Activated CD8-positive, alpha-beta memory T cell treated with anti-CD3 and anti-CD28 coated beads, Interleukin-2, amount 10 ng/mL, durations not matched to agents 7 days and 5 days (primary cell): ENCODE measurements at places on chromosomes 2 and 18.

- peaks cover 34% of the 10 kb centered on the region for H3K27me3 ChIP-seq
- no peak for DNase-seq
- no peak overlapping the region for H3K4me3 ChIP-seq
- peaks cover 4% of the 10 kb centered on the region for H3K4me1 ChIP-seq
- H3K36me3 ChIP-seq, result peaks cover 1% of the 10 kb centered on the region
- H3K27ac ChIP-seq, result no peak overlapping the region
These were observed 171.9 kb downstream of the AGAP1 start for GRCh38 chr2:235665661-235666212.

GRCh38 chr18:65415098-65415497, 335.7 kb upstream of the CDH7 start:
- no peaks in the 10 kb centered on the region for H3K27me3 ChIP-seq
- no peak overlapping the region for H3K27ac ChIP-seq
- DNase-seq, result no peak
- H3K4me3 ChIP-seq, result no peak overlapping the region
- no peaks in the 10 kb centered on the region for H3K4me1 ChIP-seq

GRCh38 chr18:24678107-24678506, 217.7 kb downstream of the HRH4 start:
- no peak overlapping the region for H3K27ac ChIP-seq
- no peaks in the 10 kb centered on the region for H3K36me3 ChIP-seq
- H3K4me3 ChIP-seq, result no peak overlapping the region
- H3K27me3 ChIP-seq, result peaks cover 2% of the 10 kb centered on the region
- DNase-seq, result no peak
- H3K4me1 ChIP-seq, result no peaks in the 10 kb centered on the region

- H3K36me3 ChIP-seq, result peaks cover 22% of the 10 kb centered on the region
- H3K4me1 ChIP-seq, result peaks cover 3% of the 10 kb centered on the region
- no peak overlapping the region for H3K27ac ChIP-seq
These were observed 107.4 kb downstream of the EPC2 start for GRCh38 chr2:148751907-148752306.

DNA sequence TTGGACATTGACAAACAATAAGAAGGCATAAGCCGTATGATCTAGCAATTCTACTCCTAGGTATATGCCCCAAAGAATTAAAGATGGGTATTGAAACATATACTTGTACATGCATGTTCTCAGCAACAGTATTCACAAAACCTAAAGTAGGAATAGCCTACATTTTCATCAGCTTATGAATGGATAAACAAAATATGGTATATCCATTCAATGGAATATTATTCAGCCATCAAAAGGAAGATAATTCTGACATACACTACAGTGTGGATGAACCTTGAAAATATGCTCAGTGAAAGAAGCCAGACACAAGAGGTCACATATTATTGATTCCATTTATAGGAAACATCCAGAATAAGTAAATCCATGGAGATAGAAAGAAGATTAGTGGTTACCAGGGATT, 56.0 kb downstream of the CELF4 start:
- DNase-seq, result no peak
- H3K4me3 ChIP-seq, result no peak overlapping the region
- no peak overlapping the region for H3K27ac ChIP-seq
- no peaks in the 10 kb centered on the region for H3K36me3 ChIP-seq

DNA sequence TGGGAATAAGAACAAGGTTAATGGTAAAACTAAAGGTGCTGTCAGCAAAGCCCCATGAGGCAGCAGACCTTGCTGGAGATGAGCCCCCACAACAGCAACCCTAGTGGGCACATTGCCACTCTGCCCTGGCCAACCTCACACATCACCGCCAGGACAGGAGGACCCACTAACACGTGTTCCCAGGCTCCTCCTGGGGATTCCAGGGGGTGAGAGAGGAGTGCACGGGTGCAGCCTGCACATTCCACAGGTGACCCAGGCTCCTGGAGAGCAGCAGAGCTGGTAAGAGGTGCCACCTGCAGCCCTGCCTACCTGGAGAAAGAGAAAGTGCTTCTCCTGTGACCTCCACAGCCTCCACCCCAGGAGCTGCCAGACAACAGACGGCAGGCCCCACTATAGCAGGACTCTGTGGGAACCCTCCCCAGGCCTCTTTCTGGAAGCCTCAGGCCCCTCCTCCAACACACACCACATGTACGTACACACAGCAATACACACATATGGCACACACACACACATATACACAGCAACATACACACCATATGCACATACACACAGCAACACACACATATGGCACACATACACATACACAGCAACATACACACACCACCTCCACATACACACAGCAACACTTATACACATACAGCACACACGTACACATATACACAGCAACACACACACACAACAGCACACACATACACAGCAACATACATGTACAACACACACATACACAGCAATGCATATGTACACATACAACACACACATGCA, 187.1 kb downstream of the GLI2 start:
- no peaks in the 10 kb centered on the region for H3K36me3 ChIP-seq
- H3K27ac ChIP-seq, result no peak overlapping the region
- H3K4me3 ChIP-seq, result no peak overlapping the region
- DNase-seq, result no peak
- no peaks in the 10 kb centered on the region for H3K4me1 ChIP-seq

GRCh38 chr2:8435608-8436007, 246.2 kb upstream of the ID2 start:
- peaks cover 36% of the 10 kb centered on the region for H3K4me1 ChIP-seq
- H3K36me3 ChIP-seq, result peaks cover 32% of the 10 kb centered on the region

DNA sequence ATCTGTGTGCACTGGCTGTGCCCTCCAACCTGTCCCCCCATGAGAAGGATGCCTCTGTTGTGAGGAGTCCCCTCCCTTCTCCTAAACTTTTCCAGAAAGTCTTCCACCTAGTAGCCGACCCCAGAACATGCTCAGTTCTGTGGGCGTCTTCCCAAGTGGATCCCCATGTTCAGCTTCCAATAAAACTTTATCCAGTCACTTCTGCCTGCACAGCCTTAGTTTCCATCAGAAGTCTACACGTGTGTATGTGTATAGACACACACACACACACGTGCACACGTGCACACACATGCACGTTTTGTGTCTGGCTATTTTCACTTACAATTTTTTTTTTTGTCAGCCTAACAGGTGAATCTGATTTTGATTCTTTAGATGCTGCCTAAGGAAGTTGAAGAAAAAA, 115.1 kb downstream of the RTP5 start:
- no peak for DNase-seq
- no peak overlapping the region for H3K4me3 ChIP-seq
- peaks cover 5% of the 10 kb centered on the region for H3K27me3 ChIP-seq
- no peaks in the 10 kb centered on the region for H3K36me3 ChIP-seq

- no peak overlapping the region for H3K4me3 ChIP-seq
- peaks cover 5% of the 10 kb centered on the region for H3K4me1 ChIP-seq
- no peaks in the 10 kb centered on the region for H3K36me3 ChIP-seq
- no peak overlapping the region for H3K27ac ChIP-seq
- DNase-seq, result no peak
These were observed 138.6 kb downstream of the KLHL29 start for GRCh38 chr2:23523373-23524260.

DNA sequence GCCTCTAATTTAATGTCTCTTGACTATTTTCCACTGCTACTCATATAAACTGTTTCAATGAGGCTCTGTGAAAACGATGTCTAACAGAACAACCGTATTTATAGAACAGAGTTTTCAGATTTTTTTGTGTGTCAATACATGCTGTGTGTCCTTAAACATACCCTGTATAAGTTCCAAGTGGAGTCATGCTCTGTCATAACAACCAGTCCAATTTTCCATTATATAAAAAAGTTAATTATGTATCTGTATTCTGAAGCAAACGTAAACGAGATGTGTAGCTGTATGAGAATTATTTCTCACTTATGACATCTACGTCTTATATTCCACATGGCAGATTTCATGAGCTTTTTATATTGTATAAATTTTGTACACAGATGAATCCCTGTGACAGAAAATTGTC, 13.9 kb upstream of the GULP1 start:
- H3K4me1 ChIP-seq, result no peaks in the 10 kb centered on the region
- no peak overlapping the region for H3K27ac ChIP-seq
- no peaks in the 10 kb centered on the region for H3K36me3 ChIP-seq

DNA sequence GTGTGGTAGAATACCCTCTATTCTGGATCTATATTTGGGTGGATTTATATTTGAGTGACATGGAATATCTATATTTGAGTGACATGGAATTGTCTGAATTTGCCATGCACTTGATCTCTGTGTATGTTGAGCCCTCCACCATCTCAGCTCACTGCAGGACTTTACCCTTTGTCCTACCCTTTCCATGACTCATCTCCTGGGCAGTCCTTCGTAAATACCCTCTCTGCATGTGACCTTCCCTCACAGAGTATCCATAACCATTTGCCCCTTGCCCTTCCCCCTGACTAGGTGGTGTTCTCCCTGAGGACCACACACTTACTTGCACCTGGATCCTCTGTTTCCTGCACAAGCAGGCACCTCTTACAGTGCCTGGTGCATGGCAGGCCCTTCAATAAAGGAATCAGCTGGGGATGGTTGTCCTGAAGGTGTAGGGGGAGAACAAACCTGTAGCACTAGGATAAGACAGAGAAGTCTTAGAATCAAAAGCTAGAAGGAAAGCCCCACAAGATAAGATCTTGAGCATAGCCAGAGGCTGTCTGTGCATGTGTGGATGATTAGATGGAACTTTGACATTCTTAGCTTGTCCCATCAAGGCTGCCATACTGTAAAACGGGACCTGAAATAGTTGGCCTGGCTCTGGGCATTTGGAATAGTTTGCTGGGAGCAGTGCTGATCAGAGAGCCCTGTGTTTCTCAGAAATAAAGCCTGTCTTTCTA, 230.4 kb downstream of the FHOD3 start:
- no peak overlapping the region for H3K27ac ChIP-seq
- H3K4me3 ChIP-seq, result no peak overlapping the region
- DNase-seq, result no peak
- no peaks in the 10 kb centered on the region for H3K4me1 ChIP-seq
- no peaks in the 10 kb centered on the region for H3K36me3 ChIP-seq

GRCh38 chr2:144848423-144848822, 328.5 kb upstream of the ZEB2 start:
- H3K27me3 ChIP-seq, result peaks cover 5% of the 10 kb centered on the region
- DNase-seq, result no peak
- H3K27ac ChIP-seq, result no peak overlapping the region
- H3K4me3 ChIP-seq, result no peak overlapping the region

- H3K36me3 ChIP-seq, result no peaks in the 10 kb centered on the region
- no peaks in the 10 kb centered on the region for H3K4me1 ChIP-seq
- no peak overlapping the region for H3K4me3 ChIP-seq
- no peaks in the 10 kb centered on the region for H3K27me3 ChIP-seq
- DNase-seq, result no peak
- H3K27ac ChIP-seq, result no peak overlapping the region
These were observed 460.5 kb downstream of the DSC3 start for GRCh38 chr18:30582078-30582477.

DNA sequence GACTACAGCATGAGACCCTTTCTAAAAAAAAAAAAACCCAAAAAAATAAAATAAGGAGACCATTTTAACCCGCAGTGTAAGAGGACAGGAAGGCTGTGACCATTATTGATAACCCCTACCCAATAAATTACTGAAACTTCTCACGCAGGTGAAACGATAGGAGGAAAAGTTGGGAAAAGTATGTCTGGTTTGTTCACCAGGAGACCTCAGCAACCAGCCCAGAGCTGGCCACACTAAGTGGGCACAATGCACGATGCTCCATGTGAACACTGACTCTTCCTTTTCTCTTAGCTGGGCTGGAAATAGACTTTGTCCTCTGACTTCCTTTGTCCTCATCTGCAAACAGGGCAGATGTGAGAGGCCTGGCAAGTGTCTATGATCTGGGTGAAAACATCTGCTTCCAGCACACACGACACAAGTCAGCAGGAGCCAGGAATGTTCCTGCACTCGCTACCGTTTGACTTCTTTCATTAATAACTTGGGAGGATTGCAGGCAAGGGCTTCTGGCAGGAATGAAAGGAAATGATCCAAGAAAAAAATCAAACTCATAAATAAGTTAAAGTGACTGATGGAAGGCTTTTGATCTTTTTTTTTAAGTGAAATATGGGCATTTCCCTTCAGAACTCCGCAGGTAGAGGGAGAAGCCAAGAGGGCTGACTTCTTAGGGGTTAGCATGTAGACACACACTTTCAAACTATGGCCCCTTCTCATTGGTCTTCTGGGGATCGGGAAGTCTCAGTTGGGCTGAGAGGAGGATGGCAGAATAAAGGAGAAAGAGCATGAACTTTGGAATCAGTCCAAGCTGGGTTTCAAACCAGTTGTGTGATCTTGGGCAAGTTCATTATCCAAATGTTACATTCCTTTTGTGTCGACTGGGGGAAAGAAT, 137.4 kb upstream of the MYCN start:
- no peak overlapping the region for H3K4me3 ChIP-seq
- no peaks in the 10 kb centered on the region for H3K36me3 ChIP-seq
- H3K27me3 ChIP-seq, result no peaks in the 10 kb centered on the region

DNA sequence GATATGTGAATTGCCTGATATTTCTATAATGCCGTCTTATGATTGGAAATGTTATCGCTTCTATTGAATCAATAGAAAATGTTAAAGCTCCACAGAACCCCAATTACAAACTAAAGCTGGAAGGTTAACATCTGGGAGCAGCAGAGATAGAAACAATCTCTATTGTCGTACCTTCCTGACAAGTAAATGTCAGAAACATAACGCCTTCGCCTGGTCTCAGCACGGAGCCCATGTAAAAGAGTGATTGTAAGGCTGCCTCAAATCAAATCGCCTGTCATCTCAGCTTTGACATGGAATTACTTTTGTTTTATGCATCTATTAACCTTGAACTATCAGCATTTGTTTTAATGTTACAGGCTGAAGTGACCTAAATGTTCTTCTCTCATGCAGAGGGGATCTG, 885.9 kb upstream of the PIK3C3 start:
- H3K36me3 ChIP-seq, result no peaks in the 10 kb centered on the region
- no peaks in the 10 kb centered on the region for H3K27me3 ChIP-seq
- DNase-seq, result no peak
- no peak overlapping the region for H3K4me3 ChIP-seq
- no peaks in the 10 kb centered on the region for H3K4me1 ChIP-seq
- no peak overlapping the region for H3K27ac ChIP-seq

DNA sequence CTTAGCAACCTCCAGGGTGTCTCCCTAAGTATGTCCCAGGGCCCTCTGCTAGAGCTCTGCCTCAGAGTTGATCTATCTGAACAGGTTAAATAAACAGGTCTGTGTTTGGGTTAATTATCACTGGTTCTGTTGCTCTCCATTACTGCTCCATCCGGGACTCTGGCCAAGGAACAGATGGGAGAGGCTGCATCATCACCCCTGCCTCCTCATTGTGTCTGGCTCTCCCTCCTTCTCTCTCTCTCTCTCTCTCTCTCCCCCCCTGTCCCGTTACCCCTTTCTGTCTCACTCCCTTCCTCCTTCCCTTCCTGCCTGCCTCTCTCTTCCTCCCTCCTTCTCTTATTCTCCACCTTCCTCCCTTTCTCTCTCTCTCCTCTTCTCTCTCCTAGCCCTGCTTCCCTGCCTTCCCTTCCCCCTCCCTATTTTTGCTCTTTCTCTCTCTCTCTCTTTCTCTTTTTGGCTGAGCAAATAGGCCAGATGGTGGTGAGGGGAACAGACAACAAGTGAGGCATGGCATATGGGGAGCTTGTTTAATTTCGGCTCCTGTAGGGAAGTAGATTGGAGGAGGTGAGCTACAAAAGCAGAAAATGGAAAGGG, 62.1 kb downstream of the SETBP1 start:
- DNase-seq, result no peak
- H3K36me3 ChIP-seq, result peaks cover 16% of the 10 kb centered on the region
- H3K27ac ChIP-seq, result no peak overlapping the region
- no peaks in the 10 kb centered on the region for H3K4me1 ChIP-seq
- peaks cover 3% of the 10 kb centered on the region for H3K27me3 ChIP-seq
